ENCODE measurements at places on chromosomes 2 and 18.

DNA sequence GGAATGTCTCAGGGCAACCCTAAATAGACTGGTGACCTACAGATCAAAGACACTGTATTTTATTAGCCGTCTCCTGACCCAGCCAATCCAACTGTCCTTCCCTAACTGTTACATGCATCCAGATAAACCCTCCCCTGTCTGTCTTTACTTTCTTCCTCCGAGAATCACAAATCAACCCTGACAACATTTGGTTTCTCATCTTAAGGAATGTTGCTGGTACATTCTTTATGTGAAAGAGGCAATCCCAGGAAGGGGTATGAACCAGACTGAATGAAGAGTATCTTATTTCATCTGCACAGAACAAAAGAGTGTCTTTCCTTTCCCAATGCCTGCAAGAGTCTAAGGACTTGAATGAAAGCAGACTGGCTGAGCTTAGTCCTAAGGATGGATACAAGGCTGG is 113.9 kb upstream of the LTBP1 start:
- DNase-seq, result peak; percentile 81

GRCh38 chr2:111712940-111713515 is 171.0 kb downstream of the ANAPC1 start:
- no peak for DNase-seq

DNA sequence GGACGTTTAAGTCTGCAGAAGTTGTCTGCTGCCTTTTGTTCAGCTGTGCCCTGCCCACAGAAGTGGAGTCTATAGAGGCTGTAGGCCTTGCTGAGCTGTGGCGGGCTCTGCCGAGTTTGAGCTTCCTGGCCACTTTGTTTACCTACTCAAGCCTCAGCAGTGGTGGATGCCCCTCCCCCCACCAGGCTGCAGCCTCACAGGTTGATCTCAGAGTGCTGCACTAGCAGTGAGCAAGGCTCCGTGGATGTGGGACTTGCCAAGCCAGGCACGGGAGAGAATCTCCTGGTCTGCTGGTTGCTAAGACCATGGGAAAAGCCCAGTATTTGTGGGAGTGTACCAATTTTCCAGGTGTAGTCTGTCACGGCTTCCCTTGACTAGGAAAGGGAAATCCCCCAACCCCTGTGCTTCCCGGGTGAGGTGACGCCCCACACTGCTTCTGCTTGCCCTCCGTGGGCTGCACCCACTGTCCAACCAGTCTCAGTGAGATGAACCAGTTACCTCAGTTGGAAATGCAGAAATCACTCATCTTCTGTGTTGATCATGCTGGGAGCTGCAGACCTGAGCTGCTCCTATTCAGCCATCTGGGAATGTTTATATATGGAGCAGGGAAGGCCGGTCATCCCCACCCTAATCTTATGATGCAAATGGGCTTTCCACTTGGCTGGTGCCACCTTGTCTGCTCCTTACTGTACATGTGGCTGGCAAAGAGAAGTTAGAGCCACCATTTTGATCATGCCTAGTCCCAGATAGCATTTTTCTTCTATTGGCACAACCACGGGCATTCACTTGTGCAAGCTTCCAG is 156.9 kb upstream of the ITGA6 start:
- DNase-seq, result no peak

GRCh38 chr2:53182601-53183000 is 585.0 kb upstream of the CHAC2 start:
- no peak for DNase-seq

All from fibroblast of skin of right biceps (primary cell).